ENCODE measurements at places on chromosomes 2 and 18.

DNA sequence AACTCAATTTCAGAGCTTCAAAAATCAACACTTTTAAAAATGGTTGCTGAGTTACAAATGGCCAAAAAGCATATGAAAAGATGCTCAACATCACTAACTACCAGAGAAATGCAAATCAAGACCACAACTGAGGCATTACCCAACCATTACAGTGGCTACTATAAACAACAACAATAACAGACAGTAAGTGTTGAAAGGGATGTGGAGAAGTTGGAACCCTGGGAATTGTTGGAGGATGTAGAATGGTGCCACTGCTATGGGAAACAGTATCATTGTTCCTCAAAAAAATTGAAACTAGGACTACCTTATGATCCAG lies 173.3 kb upstream of the SPRED2 start:
- no peak for DNase-seq

DNA sequence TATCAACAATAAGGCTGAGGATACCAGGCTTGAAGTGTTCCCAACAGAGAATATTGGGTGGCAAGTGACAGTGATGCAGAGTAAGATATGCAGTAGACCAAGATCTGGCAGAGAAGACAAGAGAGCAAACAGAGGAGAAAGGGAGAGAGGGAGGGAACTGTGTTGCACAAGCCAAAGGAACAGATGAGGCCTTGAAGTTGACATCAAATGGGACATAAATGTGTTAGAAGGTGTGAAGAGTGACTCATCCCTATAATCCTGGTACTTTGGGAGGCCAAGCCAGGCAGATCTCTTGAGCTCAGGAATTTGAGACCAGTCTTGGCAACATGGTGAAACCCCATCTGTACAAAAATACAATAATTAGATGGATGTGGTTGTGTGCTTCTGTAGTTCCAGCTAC lies 342.9 kb downstream of the PARD3B start:
- DNase-seq, result no peak

DNA sequence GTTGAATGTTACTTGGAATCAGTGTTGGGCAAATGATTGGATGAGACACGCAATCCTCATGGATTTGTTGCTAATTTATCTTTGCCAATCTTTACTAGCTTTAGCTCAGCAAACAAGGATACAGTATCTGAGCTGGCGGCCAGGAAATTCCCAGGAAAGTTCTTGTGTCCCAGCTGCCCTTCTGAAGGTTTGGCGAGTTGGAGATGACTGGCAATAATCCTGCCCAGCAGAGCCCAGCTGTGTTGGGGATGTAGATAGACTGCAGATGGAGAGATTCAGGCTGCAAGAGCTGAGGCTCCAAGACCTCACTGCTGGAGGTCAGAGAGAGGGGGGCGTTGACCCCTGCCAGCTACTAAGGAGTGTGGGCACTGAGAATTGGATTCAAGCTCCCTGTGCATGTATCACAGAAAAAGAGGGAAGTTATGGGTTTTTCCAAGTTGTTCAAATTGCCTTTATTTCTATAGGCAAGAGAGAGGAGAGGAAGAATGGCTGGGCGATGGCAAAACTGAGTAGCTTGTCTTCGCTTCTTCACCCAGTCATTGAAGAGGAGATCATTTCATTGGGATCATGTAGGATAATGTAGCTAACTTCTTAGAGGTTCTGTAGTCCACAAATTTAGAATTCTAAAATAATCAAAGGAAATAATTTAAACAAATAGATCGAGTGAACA lies 506.8 kb upstream of the LRATD1 start:
- no peak for DNase-seq

GRCh38 chr18:48687346-48688042 lies 148.7 kb downstream of the CTIF start:
- DNase-seq, result no peak

GRCh38 chr2:179024445-179024844 lies 25.5 kb downstream of the CCDC141 start:
- DNase-seq, result no peak

DNA sequence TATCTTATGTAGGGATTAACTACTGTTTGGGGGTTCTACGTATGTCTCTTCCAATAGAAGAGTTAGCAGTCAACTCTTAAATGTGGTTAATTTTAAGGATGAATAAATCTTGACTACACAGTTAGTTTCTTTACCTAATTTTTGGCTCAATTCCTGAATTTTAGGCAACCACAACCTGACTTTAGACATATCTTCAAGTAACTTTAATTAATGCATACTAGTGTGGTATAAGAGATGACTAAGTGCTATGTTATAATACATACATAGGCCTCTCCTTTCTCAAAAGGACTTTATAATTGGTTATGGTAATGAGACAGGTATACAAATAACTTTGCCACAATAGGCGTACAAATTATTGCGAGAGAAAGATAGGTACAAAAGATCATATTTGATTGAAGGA lies 312.0 kb downstream of the IRS1 start:
- no peak for DNase-seq

DNA sequence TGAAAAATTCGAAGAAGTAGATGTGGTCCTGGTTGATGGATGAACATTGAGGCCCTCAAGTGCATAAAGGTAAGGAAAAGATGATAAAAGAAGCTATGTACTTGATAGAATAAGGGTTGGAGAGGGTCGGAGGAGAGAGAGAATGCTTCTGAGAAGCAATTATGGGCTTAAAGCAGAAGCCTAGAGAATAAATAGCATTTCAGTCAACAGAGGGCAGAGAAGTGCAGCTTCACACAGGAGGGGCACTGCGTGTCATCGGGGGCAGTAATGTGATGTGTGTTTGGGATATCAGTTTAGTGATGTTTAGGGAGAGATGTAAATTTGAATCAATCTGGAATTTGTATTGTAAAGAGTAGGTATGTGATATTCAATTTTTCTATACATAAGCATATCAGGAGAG lies 334.5 kb downstream of the PIK3C3 start:
- DNase-seq, result no peak

DNA sequence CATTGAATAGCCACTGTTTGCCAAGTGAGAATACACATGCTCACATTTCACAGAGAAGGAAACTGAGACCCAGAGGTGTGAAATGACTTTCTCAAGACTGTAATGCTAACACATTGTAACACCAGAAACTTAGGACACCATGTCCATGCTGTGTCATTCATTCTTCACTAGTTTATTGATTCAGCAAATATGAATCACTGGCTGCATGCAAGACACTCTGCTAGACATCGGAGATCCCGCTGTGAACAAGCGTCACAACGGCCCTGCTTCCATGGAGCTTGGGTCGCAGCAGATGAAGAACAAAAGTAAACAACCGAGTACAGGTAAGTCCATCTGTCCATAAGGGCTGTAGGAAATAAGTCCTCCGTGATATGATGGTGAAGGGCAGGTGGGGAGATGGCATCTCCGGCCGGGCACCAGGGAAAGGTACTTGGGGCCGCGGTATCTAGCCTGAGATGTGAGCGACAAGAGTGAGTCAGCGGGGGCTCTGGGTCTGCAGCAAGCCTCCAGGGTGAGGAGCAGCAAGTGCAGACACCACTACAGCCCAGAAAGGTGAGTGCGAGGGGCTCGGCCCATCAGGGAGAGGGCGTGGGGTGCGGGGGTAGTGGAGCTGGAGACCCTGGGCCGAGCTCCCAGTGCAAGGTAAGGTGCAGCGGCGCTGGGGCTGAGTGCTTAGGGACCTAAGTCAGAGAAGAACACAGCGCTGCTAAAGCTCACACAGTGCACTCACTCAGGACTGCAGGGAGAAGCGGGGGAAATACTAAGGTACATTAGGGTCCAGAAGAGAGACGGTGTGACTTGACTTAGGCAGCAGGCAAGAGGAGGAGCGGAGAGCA lies 391.2 kb downstream of the FBXO15 start:
- no peak for DNase-seq

- no peak for DNase-seq
These were observed 62.1 kb upstream of the THSD7B start for GRCh38 chr2:136703214-136703613.

DNA sequence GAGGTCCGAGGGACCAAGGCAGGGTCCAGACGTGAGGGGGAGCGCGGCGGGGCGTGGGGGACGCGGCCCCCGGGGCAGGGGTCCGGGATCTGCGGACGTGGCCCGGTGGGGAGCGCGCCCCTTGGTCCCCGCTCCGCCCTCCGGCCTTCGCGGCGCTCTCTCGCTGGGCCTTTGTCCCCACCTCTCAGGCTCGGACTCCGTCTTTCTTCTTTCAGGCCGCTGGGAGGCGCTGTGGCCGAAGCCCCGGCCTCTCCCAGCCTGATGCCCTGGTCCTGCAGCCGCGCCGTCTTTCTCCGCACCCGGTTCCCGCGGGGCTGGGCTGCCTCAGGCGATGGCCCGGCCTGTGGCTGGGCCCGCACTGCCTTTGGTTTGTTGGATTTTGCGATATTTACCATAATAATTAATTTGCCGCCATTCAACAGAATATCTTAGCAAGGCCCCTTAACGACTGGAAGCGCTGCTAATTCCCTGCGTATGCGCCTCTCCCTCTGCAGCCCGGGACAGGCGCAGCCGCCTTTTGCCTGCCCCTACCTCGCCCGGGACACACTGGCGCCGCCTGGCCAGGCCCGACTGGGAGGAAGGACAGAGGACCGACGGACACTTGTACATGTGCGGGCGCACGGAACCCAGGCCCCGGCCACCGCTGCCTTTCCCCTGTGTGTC lies 10.8 kb downstream of the SIX3 start:
- DNase-seq, result peak; percentile 7

Measured in CD4-positive, alpha-beta T cell treated with Interleukin-21 for 1 hour (primary cell).